ENCODE measurements at places on chromosomes 7 and 10.

DNA sequence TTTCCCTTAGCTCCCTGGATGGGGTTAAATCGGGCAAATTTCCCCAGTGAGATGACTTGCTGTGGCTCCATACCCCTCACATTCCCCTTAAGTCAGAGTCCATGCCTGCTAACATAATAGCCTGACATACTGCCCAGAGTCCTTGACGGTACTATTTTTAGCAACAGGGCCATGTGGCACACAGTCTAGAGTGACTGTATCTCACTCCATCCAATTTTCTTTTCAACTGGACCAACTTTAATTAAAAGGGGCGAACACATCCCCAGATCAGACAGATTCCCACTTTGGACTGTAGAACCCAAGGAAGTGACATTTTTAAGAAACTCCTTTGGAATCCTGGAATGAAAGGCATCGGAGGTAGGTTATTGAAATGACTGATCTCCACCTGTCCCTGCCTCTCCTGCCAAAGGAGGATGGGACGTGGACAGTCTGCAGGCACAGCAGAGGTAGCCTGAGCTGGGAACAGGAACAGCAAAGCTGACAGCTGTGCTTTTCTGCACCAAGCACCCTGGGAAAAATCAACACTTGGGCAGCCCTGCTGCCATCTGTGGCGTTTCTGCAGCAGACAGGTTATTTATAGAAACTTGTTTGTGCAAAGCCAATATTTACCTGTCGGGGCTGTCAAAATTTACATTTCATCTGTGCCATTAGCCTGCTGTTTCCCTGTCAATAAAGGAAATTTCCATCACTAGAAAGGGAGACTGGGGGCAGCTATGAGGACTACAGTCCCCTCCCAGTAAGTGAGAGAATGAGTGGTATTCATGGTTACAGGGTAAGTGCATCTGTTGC lies 221.5 kb upstream of the AOAH start:
- no peaks in the 10 kb centered on the region for H3K27me3 ChIP-seq
- H3K27ac ChIP-seq = no peak overlapping the region
- no peaks in the 10 kb centered on the region for H3K36me3 ChIP-seq
- H3K4me1 ChIP-seq = no peaks in the 10 kb centered on the region
- no peak for DNase-seq
- H3K4me3 ChIP-seq = no peak overlapping the region

DNA sequence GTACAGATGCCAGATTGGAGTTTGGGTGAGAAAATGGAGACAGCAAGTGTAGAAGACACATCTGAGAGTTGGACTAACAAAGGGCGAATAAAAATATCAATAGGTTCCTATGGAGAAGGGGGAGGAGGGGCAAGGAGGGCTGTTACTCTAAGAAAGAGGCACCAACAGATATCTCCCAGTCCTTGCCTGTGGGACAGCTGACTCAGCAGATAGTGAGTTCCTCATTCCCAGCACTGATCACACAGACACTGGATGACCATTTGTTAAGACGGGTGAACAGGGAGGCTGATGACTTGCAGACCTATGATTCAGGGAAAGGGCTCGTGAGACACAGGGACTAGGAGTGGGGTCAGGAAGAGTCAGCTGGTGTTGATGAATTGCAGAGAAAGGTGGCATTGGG lies 5.7 kb upstream of the PRR15 start:
- no peaks in the 10 kb centered on the region for H3K36me3 ChIP-seq
- H3K4me3 ChIP-seq = no peak overlapping the region
- H3K27me3 ChIP-seq = no peaks in the 10 kb centered on the region
- no peak for DNase-seq

DNA sequence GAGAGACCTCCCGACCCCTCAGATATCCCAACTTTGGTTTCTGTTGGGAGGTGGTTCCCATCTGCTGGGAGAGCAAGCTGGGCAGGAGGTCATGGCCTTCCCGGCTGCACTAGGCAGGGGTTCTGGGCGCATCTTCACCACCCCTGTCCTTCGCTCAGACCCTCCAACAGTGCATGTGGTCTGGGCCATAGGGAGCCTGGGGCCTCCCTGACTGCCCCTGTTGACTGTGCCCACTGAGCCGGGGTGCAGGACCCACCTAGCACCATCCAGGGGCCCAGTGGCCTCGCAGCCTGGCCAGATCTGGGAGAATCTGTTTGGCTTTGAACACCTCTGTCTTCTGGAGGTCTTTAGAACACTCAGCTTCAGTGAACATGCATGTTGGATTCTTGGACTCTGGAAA lies 18.7 kb upstream of the INMT start:
- no peaks in the 10 kb centered on the region for H3K27me3 ChIP-seq
- no peak overlapping the region for H3K27ac ChIP-seq
- no peak for DNase-seq
- no peaks in the 10 kb centered on the region for H3K36me3 ChIP-seq
- H3K4me3 ChIP-seq = no peak overlapping the region
- H3K4me1 ChIP-seq = no peaks in the 10 kb centered on the region

DNA sequence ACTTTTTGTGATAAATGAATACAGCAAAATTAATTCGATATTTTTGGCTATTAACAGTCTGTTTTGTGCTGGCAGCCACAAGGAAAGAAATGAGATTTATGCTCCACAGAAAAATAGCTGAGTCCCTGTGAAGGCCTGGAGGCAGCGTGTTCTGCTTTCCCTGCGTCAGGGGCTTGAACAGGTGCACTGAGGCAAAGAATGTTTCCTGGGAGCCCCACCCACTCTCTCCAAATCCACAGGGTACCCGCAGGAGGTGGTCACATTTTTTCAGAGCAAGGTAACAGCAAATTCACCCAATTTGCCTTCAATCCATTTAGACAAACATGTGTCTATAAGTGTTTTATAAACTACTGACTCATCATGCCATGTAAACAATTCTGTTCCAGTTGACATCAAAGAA lies 308.1 kb downstream of the TCERG1L start:
- H3K27me3 ChIP-seq = no peaks in the 10 kb centered on the region
- no peaks in the 10 kb centered on the region for H3K36me3 ChIP-seq
- H3K4me1 ChIP-seq = no peaks in the 10 kb centered on the region
- DNase-seq = no peak

GRCh38 chr10:104766341-104766740 lies 125.3 kb downstream of the SORCS3 start:
- H3K4me1 ChIP-seq = no peaks in the 10 kb centered on the region
- H3K27ac ChIP-seq = no peak overlapping the region
- H3K4me3 ChIP-seq = no peak overlapping the region
- H3K27me3 ChIP-seq = no peaks in the 10 kb centered on the region
- no peaks in the 10 kb centered on the region for H3K36me3 ChIP-seq

GRCh38 chr10:61747307-61747706 lies 84.6 kb downstream of the CABCOCO1 start:
- no peak overlapping the region for H3K27ac ChIP-seq
- H3K27me3 ChIP-seq = no peaks in the 10 kb centered on the region
- H3K36me3 ChIP-seq = no peaks in the 10 kb centered on the region
- DNase-seq = no peak
- H3K4me3 ChIP-seq = no peak overlapping the region
- H3K4me1 ChIP-seq = no peaks in the 10 kb centered on the region
